ENCODE measurements at places on chromosomes 12 and 14. TPM values are rescaled to one million over a fixed set of nuclear protein-coding genes. Genes with fewer than 3 reads are reported as not detected.

DNA sequence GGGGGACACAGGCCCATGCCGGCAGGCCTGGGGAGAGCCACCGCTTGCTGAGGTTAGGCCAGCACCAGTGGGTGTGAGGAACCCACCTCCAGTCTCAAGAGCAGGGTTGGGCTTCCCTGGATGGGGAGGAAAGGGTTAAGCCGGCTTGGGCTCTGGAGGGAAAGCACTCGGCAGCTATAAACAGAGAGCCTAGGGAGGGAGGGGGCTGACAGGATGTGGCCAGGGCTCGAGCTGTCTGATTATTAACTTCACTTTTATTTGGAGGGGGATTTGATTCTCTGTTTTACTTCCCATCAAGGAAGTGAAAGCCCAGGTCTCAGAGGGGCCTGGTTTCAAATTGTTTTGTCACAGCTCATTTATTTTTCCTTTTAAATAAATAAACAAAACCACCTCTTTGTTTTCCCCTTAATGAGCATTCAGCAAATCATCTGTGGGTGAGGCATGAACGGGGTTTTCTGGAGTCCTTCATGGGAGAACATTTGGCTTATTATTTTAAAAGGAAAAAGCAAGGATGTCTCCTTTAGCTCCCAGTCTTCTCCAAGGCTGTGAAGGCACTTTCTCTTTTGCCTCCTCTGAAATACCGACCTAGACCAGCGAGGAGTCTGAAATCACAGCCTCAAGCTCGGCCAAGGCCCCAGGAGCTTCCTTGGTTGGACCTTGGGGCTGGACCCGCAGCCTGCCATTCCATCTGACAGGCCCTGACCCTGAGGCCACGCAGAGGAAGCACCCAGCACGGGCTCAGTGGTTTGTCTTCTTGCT is 21.9 kb upstream of the ZFP36L1 start:
- peak; percentile 86 for DNase-seq

The TC2N gene
- total RNA-seq = 18.6 TPM

The LRRIQ1 gene
- not detected for total RNA-seq

DNA sequence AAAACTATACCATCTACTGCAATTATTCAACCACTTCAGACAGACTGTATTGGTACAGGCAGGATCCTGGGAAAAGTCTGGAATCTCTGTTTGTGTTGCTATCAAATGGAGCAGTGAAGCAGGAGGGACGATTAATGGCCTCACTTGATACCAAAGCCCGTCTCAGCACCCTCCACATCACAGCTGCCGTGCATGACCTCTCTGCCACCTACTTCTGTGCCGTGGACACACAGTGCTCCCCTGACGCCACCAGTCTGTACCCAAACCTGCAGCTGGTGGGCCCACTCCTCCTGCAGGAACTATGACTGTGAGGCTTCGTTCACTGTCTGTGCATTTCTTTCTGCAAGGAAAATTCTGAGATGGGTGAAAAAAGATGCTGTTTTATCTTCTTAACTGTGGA is 284.7 kb downstream of the DAD1 start:
- DNase-seq = no peak

DNA sequence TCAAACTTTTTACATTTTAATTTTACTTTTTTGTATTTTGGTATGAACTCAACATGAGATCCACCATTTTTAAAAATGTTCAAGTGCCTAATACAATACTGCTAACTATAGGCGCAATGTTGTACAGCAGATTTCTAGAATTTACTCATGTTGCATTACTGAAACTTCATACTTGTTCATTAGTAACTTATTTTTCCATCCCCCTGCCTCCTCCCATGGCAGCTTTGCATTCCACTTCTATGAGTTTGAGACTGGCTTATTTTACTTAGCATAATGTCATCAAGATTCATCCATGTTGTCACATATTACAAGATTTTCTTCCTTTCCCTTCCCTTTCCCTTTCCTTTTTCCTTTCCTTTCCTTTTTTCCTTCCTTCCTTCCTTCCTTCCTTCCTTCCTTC is 825.9 kb downstream of the SLC16A7 start:
- DNase-seq = no peak

The AQP5 gene
- not detected for total RNA-seq

DNA sequence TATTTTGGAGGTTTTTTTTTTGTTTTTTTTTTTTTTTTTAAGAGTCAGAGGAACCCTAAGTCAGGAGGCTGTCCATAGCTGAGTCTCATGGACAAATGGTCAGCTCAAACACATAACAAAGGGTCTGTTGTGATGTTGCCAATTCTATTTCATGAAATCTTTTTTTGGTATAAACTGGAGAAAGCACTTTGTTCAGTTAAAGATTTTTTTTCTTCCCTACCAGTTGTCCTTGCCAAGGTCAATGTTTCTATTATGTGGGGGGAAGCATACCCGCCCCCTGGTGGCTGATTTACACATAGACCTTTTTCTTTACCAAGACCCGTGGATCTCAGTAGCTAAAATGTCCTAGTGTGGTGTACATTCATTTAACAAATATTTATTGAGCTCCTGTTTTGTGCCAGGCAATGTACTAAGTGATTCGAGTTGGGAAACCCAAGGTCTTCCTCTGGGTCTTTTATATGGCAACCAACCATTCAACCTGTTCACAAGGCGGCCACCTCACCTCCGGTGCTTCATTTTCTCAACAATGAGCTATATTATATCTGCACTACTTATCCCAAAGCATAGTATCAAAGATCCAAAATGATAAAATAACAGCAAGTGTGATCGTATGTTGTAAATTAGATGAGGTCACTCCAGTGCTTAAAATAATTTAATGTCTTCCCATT is 214.5 kb downstream of the PAH start:
- DNase-seq = peak; percentile 78

- DNase-seq = no peak
Measured at GRCh38 chr12:64633940-64634337, 23.6 kb downstream of the RASSF3 start.

- DNase-seq = no peak
Measured at GRCh38 chr12:66674495-66675122, 4.3 kb downstream of the GRIP1 start.

- DNase-seq = no peak
Measured at GRCh38 chr12:5864301-5864700, 80.8 kb downstream of the ANO2 start.

Data from activated CD4-positive, alpha-beta T cell treated with anti-CD3 and anti-CD28 coated beads, Interleukin-2, amount 10 ng/mL, durations not matched to agents 24 days and 14 days (primary cell).